ENCODE measurements at places on chromosomes 12 and 14. TPM values are rescaled to one million over a fixed set of nuclear protein-coding genes. Genes with fewer than 3 reads are reported as not detected.
A peak's percentile ranks its signal among the peaks of the same experiment; 100 is the strongest.

- DNase-seq, result no peak
- peaks cover 16% of the 10 kb centered on the region for H3K4me1 ChIP-seq
- no peaks in the 10 kb centered on the region for H3K36me3 ChIP-seq
These were observed 1.7 kb downstream of the ARMH4 start for GRCh38 chr14:58150243-58150805.

DNA sequence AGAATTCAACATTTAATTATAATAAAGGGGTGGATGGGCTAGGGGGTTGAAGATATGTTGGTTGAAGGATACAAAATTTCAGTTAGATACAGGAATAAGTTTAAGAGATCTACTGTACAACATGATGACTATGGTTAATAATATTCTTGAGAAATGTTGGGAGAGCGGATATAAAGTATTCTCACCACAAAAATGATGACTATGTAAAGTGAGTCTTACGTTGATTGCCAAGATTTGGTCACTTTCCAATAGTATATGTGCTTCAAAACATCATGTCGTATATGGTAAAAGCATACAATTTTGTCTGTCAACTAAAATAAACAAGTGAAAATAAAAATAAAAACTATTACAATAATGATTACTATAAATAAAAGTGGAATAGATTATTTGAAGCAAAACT, 802.0 kb downstream of the C12orf50 start:
- no peak for DNase-seq
- no peaks in the 10 kb centered on the region for H3K4me1 ChIP-seq
- no peak overlapping the region for H3K4me3 ChIP-seq

DNA sequence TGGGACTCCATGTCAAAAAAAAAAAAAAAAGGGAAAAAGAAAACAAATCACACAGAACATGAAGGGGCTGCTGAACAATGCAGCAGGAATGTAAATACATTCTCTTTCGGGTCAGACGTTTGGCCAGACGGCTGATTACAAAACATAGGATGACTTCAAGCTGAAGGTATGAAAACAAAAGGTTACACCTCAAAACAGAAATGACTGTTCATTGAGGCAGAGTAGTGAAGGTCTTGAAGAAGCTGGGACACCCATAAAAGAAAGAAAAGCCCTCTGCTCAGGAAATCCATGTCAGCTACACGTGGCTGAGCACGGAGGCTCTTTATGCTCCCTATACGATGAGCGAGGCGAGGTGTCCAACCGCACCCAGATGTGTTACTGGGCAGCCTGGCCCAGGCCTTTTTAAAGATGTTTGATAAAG, 37.7 kb downstream of the FGD4 start:
- H3K36me3 ChIP-seq, result no peaks in the 10 kb centered on the region
- peaks cover 18% of the 10 kb centered on the region for H3K4me1 ChIP-seq
- H3K27me3 ChIP-seq, result no peaks in the 10 kb centered on the region
- DNase-seq, result peak; percentile 32
- H3K27ac ChIP-seq, result no peak overlapping the region

- no peak overlapping the region for H3K27ac ChIP-seq
- no peak overlapping the region for H3K4me3 ChIP-seq
- DNase-seq, result no peak
- H3K27me3 ChIP-seq, result peaks cover 13% of the 10 kb centered on the region
These were observed 16.2 kb upstream of the IGF1 start for GRCh38 chr12:102496591-102496990.

DNA sequence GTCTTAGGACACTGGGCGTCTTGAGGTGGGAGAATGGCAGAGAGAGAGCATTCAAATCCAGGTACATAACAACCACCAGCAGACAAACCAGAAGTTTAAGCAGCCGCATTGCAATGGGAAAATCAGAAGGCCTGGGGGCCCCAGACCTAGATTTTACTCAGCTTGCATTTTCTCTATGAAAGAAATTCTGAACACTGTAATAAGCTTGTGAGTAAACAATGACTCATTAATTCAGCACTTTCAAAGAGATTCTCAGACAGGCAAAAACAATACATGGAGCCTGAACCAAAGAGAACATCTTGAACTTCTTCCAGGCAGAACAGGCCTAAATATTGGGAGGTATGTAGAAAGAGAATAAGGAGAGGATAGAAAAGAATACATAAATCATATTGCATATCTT, 69.8 kb upstream of the IFNG-AS1 start:
- H3K4me1 ChIP-seq, result peaks cover 11% of the 10 kb centered on the region
- DNase-seq, result no peak
- H3K36me3 ChIP-seq, result no peaks in the 10 kb centered on the region
- H3K27me3 ChIP-seq, result no peaks in the 10 kb centered on the region

The POTEM gene
- total RNA-seq, result not detected

DNA sequence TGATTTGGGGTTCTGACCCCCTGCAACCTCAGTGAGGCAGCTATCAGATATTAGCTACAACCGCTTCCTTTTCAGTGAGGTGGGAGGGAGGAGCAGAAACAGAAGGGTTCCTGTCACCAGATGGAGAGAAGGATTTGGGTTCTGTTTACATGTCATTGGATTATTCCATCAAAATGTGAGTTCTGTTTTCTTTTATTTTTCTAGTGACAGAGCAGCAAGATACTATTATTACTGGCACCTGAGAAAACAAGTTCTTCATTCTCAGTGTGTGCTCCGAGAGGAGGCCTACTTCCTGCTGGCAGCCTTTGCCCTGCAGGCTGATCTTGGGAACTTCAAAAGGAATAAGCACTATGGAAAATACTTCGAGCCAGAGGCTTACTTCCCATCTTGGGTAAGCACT, 52.8 kb downstream of the FRMD6 start:
- H3K4me3 ChIP-seq, result no peak overlapping the region
- no peak overlapping the region for H3K27ac ChIP-seq
- no peaks in the 10 kb centered on the region for H3K27me3 ChIP-seq
- no peaks in the 10 kb centered on the region for H3K4me1 ChIP-seq
- no peak for DNase-seq

DNA sequence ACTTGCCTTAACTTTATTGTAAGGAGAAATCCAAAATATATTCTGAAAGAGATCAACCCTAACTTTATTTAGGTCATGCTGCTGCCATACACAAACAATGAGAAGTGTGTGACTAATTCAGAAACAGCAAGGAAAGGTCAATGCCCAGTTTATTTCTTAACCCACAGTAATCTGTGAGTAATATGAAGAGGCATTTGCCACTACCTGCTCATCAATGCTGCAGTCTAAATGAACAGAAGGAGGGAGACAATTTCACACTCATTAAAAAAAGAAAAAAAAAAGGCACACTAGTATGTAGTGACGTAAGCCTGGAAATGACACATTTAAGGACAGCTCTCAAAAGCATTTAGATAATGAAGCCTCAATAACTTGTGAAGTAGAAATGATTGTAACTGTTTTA, 90.5 kb upstream of the FOXN3 start:
- H3K4me3 ChIP-seq, result peak overlapping the region; percentile 22
- no peaks in the 10 kb centered on the region for H3K27me3 ChIP-seq
- H3K36me3 ChIP-seq, result no peaks in the 10 kb centered on the region

DNA sequence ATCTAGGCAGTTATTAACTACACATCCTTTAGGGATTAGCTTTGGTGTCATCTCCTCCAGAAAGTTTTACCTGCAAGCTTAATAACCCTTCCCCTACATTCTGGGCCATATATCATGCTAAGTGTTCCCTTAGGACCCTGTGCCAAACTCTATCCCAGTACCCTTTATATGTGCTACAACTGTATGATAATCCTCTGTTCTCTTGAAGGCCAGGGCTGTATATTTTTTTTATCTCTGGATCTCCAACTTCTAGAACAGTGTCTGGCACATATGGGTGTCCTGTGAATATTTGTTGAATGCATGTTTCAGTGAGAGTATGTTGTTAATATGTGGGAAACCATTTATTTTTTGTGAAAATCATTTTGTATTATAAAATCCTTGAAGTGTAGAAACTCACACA, 106.7 kb downstream of the PPM1A start:
- no peaks in the 10 kb centered on the region for H3K36me3 ChIP-seq
- H3K4me3 ChIP-seq, result no peak overlapping the region
- DNase-seq, result no peak
- H3K27ac ChIP-seq, result no peak overlapping the region
- no peaks in the 10 kb centered on the region for H3K27me3 ChIP-seq
- no peaks in the 10 kb centered on the region for H3K4me1 ChIP-seq

The LDHB gene
- total RNA-seq, result 1,454 TPM

The NRXN3 gene
- not detected for total RNA-seq

DNA sequence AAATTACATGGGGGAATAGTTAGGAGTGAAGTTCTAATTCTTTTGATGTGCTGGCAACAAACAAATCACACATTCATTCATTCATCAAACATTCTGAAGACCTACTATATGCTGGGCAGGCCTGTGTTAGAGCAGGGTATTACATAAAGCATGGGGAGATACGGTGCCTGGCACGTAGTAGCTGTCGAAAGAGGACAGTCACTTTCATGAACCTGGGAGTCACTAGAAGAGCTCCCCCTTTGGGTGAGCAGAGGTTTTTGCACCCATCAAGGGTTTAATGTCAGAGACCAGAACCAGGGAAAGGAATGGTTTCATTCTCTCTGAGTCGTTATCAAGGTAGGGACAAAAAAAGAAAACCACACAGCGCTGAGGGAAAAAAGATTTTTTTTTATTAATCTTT, 10.0 kb downstream of the LHX5 start:
- no peak overlapping the region for H3K4me3 ChIP-seq
- peaks cover 8% of the 10 kb centered on the region for H3K4me1 ChIP-seq
- peaks cover 12% of the 10 kb centered on the region for H3K27me3 ChIP-seq
- H3K36me3 ChIP-seq, result no peaks in the 10 kb centered on the region
- DNase-seq, result peak; percentile 29

DNA sequence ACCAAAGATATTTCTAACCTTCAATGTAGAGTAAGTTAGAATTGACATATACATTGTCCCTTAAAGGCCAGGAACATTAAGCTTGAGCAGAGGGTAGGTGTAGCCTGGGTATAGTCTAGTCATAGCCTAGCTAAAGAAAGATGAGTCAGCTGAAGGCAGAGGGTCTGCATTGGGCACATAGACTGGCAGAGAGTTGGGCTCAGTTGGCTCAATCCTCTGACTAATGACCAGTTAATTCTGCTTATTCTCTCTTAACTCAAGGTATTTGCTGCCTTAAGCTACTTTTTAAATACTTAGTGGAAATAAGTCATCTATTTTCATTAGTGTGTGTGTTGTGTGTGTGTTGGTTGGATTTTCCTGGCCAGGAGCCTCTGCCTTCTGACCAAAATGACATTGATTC, 467.1 kb downstream of the RAD51B start:
- H3K27ac ChIP-seq, result no peak overlapping the region
- DNase-seq, result no peak
- no peak overlapping the region for H3K4me3 ChIP-seq
- H3K36me3 ChIP-seq, result no peaks in the 10 kb centered on the region
- H3K27me3 ChIP-seq, result no peaks in the 10 kb centered on the region

The RTL1 gene
- total RNA-seq, result not detected

The ARMH4 gene
- total RNA-seq, result 1.7 TPM

The MUCL1 gene
- total RNA-seq, result not detected

- no peaks in the 10 kb centered on the region for H3K27me3 ChIP-seq
- no peak for DNase-seq
- H3K4me1 ChIP-seq, result peaks cover 4% of the 10 kb centered on the region
- H3K4me3 ChIP-seq, result no peak overlapping the region
- no peak overlapping the region for H3K27ac ChIP-seq
- H3K36me3 ChIP-seq, result peaks cover 17% of the 10 kb centered on the region
These were observed 61.5 kb downstream of the NT5DC3 start for GRCh38 chr12:103779410-103780092.

GRCh38 chr14:22822016-22822570, 6.9 kb upstream of the SLC7A7 start:
- H3K36me3 ChIP-seq, result no peaks in the 10 kb centered on the region
- H3K4me1 ChIP-seq, result peaks cover 7% of the 10 kb centered on the region
- no peak overlapping the region for H3K4me3 ChIP-seq
- H3K27ac ChIP-seq, result no peak overlapping the region

GRCh38 chr12:94621662-94622359, 28.5 kb downstream of the TMCC3 start:
- no peaks in the 10 kb centered on the region for H3K36me3 ChIP-seq
- H3K27me3 ChIP-seq, result no peaks in the 10 kb centered on the region
- no peak overlapping the region for H3K27ac ChIP-seq
- H3K4me3 ChIP-seq, result peak overlapping the region; percentile 37
- no peaks in the 10 kb centered on the region for H3K4me1 ChIP-seq

The ANO6 gene
- total RNA-seq, result 36.7 TPM

DNA sequence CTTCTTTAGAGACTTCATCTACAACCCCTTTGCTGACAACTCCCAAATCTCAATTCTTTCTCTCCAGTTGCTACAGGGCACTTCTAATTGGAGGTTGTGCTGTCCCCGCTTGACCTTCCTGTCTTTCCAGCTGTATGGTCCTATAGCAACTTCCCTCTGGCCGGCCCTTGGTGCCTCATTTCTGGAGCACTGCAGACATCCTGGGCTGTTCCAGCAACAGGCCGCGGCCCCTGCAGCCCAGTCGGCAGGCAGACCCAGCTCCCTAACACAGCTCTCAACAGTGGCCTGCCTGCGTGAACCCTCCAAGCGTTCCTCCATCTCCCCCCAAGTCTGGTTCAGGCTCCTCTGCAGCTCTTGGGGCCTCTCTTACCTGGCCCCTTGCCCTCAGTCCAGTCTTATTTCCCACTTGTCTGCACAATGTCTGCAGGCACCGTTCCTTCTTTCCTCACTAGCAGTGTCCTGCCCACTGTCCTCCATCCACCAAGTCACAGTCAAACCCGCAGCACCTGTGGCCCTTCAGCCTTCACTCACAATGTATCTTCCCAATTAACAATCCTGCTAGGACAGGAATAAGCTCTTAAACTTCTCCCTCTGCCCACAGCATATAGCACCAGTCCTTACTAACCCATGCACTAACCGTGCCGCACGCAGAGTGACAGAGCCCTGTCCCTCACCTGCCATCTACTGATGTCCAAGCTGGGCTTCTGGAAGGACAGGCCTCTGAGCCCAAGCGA, 1.6 kb upstream of the EML1 start:
- DNase-seq, result no peak
- peaks cover 17% of the 10 kb centered on the region for H3K27me3 ChIP-seq
- no peaks in the 10 kb centered on the region for H3K36me3 ChIP-seq
- no peak overlapping the region for H3K27ac ChIP-seq
- no peak overlapping the region for H3K4me3 ChIP-seq

The OVCH1 gene
- not detected for total RNA-seq

- no peaks in the 10 kb centered on the region for H3K27me3 ChIP-seq
- no peak overlapping the region for H3K4me3 ChIP-seq
- no peak overlapping the region for H3K27ac ChIP-seq
- H3K36me3 ChIP-seq, result no peaks in the 10 kb centered on the region
These were observed 468.8 kb downstream of the NRXN3 start for GRCh38 chr14:78638926-78639325.

The ZNF268 gene
- total RNA-seq, result 12.2 TPM

The RBM23 gene
- 67.2 TPM for total RNA-seq

GRCh38 chr14:76320486-76320885, 55.5 kb upstream of the ESRRB start:
- no peaks in the 10 kb centered on the region for H3K36me3 ChIP-seq
- no peak overlapping the region for H3K27ac ChIP-seq
- no peak overlapping the region for H3K4me3 ChIP-seq
- DNase-seq, result no peak
- no peaks in the 10 kb centered on the region for H3K4me1 ChIP-seq
- no peaks in the 10 kb centered on the region for H3K27me3 ChIP-seq

The DIO3 gene
- total RNA-seq, result 0.34 TPM

- no peak overlapping the region for H3K27ac ChIP-seq
- H3K36me3 ChIP-seq, result no peaks in the 10 kb centered on the region
- no peak overlapping the region for H3K4me3 ChIP-seq
- DNase-seq, result no peak
- H3K27me3 ChIP-seq, result no peaks in the 10 kb centered on the region
- H3K4me1 ChIP-seq, result no peaks in the 10 kb centered on the region
These were observed 79.2 kb upstream of the NCOR2 start for GRCh38 chr12:124646385-124647230.

The PLEKHG3 gene
- 55.6 TPM for total RNA-seq

The NUMB gene
- total RNA-seq, result 43.0 TPM

GRCh38 chr12:28278499-28278898, 88.2 kb downstream of the CCDC91 start:
- H3K36me3 ChIP-seq, result no peaks in the 10 kb centered on the region
- no peaks in the 10 kb centered on the region for H3K4me1 ChIP-seq
- no peak overlapping the region for H3K4me3 ChIP-seq
- H3K27ac ChIP-seq, result no peak overlapping the region

All from HCT116 (cell line).